Stimulated activated CD4-positive, alpha-beta T cell treated with anti-CD3 and anti-CD28 coated beads, Interleukin-1b, Interleukin-23, amount 100 ng/mL, for 1 hour (primary cell): ENCODE measurements at places on chromosomes 16 and 17.

DNA sequence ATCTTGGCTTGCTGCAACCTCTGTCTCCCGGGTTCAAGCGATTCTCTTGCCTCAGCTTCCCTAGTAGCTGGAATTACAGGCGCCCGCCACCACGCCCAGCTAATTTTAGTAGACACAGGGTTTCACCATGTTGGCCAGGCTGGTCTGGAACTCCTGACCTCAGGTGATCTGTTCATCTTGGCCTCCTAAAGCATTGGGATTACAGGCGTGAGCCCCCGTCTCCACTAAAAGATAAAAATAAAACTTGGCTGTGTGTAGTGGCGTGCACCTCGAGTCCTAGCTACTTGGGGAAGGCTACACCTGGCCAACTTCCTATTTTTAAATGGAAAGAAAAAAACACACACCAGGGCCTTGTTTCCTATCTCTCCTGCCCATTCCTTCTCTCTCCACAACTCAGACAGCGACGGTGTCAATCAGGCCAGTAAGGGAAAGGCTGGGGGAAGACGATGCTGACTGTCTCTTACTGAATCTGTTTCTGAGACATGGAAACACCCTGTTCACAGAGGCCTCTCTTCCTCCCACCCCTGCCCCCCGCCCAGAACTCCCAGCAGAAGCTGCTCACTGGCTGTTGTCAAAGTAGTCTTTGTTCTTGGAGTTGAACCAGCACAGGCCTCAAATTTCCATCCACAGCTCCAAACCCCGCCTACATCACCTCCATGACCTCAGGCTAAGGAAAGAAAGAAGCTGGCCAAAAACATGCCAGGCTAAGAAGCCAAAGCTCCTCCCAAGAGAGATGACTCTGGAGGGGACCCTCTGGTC lies 96.6 kb downstream of the NXN start:
- no peak for DNase-seq

DNA sequence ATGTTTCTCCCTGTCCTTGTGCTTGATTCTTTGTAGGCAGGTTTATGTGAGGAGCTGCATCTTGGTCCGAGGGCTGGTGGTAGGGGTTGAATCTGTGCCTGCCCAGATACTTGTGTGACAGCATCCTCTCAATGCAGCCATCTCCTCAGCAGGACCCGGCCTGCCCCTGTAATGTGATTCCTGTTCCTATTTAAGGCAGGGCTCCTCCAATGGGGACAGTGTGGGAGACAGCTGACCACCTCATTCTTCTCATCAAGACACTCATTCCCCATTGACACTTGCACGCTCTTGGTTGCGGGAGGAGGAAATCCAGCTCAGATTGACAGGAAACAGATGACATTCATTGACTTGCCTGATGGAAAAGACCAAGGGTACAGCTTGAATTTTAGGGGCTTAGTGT lies 384.5 kb downstream of the CPPED1 start:
- DNase-seq: no peak

DNA sequence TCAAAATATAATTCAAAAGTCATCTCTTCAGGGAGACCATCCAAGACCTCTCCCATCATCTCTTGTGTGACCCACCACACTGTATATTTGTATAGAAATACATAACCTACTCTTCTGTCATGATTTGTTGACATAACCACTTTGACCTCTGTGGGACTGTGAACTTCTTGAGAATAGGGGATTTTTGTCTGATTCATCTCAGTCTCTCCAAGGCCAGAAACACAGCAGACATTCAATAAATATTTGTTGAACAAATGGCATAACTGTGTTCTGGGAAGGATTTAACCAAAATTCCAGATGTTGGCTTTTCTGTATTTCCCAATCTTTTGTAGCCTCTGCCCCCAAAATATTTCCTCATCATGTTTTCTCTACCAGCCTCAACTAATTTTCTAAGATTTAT lies 169.7 kb downstream of the CDH11 start:
- no peak for DNase-seq

GRCh38 chr17:73705594-73705993 lies 61.3 kb upstream of the SDK2 start:
- DNase-seq: no peak

DNA sequence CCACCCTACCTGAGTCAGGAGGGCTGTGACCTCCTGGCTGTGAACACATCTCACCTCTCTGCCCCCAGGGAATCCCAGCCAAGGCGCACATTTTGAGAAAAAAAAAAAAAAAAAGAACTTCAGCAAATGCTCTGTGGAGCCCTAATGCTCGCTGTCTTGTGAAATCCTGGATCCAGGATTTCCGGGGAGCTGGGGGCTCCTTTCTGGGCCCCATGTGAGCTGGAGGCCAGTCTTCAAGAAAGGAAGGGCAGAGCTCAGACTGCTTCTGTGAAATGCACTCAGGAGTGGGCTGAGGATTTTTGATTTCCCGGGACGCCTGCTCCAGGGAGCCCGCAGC lies 36.0 kb upstream of the EMP2 start:
- DNase-seq: no peak

DNA sequence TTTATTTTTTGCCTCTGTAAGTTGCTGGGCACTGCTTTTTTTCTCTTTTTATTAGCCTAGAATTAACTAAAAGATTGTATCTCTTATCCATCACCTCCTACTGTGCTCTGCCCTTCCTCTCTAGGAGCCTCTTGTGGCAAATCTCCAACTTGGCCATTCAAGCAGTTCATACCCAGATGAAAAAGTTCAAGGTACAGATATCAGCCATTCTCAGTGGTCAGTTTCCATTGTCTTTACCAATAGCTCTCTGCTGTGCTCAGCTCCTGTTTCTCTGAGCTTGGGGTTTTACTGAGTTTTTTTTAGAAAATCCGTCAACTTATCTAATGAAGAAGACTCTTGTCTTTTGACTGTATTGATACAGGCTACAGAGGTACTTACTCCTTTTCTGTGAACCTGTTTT lies 15.6 kb downstream of the MOSMO start:
- no peak for DNase-seq

GRCh38 chr17:7586673-7587419 lies 3.0 kb downstream of the SOX15 start:
- DNase-seq: no peak

- no peak for DNase-seq
Measured at GRCh38 chr17:59416184-59416583, 84.7 kb downstream of the YPEL2 start.

DNA sequence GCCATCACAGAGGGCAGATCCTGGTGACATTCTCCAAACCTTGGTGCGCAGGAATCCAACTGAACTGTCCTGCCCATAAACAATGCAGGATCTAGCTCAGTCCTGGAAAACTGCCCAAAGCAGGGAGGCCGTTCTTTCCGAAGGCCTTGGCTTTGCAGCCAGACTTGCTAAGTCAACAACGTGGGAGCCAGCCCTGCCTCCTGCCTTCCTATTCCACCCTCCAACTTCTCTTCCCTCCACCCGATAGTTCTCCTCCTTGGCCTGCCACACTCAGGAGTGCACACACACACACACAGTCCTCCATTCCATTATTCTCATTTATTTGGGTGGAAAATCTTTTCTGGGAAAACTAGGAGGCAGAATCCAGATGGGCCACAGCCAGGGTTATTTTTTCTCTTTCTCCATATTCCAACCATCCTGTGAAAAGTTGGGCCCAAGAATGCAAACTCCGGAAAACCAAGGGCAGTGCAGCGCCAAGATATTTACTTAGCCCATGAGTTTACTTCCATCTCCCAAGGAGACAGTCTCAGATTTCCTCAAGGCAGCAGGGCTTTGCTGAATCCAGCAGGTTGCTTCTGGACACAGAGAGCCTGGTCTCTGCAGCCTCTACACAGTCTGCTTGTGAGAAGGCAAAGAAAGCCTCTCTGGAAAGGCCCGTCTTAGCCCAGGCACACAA lies 15.8 kb downstream of the COPRS start:
- no peak for DNase-seq

DNA sequence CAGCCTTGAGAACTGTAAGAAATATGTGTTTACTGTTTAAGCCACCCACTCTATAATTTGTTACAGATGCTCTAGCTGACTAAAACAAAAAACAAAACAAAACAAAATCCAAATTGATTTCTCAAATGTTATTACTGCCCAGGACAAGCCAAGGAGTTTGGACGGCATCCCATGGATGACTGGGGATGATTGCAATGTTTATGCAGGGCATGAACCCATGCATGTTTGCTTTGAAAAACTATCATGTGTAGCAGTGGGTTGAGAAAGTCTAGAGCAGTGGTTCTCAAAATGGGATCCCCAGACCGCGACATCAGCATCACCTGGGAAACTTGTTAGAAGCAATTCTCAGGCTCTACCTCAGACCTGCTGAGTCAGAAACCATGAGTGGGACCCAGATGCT lies 223.2 kb upstream of the PSMD7 start:
- no peak for DNase-seq

- no peak for DNase-seq
Measured at GRCh38 chr16:81996664-81997509, 14.4 kb downstream of the SDR42E1 start.

DNA sequence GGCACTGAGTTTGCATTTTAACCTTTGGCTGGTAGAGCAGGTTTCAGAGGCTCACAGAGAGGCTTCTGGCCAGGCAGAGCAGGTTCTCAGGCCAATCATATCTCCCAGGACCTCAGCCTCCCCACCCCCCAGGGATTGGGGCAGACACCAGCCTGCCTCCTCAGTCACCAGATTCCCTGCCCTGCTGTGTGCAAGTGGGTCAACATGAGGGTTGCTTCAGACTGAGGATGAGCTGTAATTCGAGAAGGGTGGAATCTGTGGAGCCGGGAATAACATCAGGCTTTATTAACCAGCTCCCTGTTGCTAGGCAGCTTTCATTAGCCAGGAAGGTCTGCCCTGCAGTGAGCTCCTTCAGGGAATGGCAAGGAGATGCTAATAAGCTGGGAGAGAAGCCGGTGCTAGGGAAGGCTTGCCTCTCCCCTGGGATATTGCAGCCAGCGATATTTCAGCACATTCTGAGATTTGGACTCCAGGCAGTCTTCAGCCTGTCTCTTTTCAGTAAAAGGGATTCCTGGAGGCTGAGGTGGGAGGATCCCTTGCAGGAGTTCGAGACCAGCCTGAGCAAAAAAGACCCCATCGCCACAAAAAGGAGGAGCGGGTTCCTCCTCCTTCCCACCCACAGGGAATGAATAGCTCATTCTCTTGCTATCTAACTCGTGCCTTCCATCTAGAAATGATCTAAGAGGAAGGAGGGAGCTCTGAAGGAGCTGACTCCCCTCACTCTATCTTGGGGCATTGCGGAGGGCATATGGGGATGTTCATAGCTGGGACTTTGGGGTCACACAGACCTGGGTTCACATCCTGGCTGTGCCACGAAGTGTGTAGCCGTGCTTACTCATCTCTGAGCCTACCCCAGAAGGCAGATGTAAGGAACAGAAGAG lies 10.7 kb downstream of the SGSM2 start:
- no peak for DNase-seq

- no peak for DNase-seq
Measured at GRCh38 chr17:81928544-81929252, 1.2 kb upstream of the MAFG start.

DNA sequence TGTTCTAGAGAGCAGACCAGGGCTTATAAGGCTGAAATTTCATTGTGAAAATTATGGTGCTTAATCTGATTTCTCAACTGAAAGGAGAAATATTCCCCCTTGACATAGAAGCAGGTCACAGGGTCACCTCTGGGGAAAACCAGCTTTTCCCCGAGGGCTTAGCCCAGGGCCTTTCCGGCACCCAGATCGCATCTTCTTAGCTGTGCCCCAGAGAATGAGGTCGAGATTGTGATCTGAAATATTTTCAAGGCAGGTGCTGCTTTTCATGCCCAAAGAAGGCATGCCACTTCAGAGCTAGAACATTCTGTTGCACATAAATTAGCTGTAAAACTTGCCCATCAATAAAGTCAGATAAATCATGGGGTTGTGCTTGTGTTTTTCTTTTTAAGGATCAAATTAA lies 25.4 kb upstream of the ARHGAP17 start:
- DNase-seq: no peak

- DNase-seq: no peak
Measured at GRCh38 chr16:11414815-11415775, 69.8 kb downstream of the RMI2 start.

DNA sequence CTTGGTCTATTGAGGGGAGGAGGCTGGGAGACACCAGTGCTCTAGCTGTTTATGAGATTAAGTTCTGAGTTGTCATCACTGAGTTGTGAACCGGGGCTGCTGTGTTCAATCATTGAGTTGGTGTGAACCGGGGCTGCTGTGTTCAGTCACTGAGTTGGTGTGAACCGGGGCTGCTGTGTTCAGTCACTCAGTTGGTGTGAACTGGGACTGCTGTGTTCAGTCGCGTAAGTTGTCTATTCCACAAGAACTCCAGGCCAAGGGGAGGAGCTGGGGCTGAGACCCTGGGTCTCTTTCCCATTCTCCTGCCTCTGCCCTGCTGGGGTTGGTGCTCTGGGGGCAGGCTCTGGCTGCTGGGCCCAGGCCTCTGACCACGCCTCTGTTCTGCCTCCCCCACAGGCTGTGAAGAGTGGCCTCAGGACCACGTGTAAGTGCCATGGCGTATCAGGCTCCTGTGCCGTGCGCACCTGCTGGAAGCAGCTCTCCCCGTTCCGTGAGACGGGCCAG lies 24.5 kb downstream of the WNT9B start:
- DNase-seq: no peak

DNA sequence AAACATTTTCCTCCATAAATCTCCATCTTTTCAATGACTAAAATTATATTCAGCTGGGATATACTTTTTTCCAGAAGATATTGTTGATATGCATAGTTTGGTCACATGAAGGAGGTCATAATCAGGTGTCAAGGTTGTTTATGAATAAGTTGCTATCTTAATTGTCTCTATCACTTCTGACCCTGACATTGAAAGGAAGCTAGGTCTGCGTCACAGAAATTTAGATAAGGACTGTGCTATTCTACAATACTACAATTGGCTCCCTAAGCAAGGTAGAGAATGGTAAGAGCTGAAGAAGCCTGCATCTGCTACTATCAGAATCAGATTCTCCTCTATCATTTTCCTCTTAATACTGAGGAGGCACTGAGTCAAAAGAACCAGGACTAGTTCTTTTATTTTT lies 67.5 kb downstream of the CACNG1 start:
- DNase-seq: no peak

GRCh38 chr17:1298606-1299005 lies 19.1 kb downstream of the TRARG1 start:
- DNase-seq: no peak

GRCh38 chr16:12874186-12874585 lies 27.2 kb upstream of the SHISA9 start:
- no peak for DNase-seq

DNA sequence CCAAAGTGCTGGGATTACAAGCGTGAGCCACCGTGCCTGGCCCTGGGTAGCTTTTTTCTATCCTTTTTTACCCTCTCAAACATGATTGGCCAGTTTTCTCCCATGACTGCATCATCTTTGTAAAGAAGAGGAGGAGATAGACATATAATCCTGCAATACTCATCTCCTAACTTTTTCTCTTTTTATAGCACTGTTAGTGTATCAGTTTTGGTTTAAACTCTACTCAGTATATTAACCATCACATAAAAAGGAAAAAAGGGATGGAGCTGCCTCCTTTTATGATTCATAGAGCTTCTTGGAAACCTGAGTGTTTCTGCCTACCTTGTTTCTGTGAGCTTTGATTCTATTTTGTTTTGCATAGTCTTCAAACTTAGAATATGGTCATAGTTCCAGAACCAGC lies 12.0 kb upstream of the TMEM106A start:
- no peak for DNase-seq
